ENCODE measurements at places on chromosomes 2 and 18.

DNA sequence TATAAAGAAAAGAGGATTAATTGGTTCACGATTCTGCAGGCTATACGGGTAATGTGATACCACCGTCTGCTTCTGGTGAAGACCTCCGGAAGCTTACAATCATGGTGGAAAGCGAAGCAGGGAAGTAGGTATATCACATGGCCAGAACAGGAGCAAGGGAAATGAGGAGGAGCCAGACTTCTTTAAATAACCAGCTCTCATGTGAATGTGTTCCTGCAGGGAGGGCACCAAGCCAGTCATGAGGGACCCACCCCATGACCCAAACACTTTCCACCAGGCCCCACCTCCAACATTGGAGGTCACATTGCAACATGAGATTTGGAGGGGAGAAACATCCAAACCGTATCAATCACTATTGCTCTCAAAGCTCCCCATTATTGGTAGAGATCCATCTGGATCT is 61.8 kb downstream of the EFEMP1 start:
- DNase-seq, result no peak

GRCh38 chr18:67574749-67575148 is 58.2 kb upstream of the DSEL start:
- no peak for DNase-seq

GRCh38 chr2:34808426-34808825 is 1209.3 kb upstream of the FAM98A start:
- no peak for DNase-seq

- no peak for DNase-seq
These were observed 38.4 kb upstream of the NXPH2 start for GRCh38 chr2:138818556-138818955.

DNA sequence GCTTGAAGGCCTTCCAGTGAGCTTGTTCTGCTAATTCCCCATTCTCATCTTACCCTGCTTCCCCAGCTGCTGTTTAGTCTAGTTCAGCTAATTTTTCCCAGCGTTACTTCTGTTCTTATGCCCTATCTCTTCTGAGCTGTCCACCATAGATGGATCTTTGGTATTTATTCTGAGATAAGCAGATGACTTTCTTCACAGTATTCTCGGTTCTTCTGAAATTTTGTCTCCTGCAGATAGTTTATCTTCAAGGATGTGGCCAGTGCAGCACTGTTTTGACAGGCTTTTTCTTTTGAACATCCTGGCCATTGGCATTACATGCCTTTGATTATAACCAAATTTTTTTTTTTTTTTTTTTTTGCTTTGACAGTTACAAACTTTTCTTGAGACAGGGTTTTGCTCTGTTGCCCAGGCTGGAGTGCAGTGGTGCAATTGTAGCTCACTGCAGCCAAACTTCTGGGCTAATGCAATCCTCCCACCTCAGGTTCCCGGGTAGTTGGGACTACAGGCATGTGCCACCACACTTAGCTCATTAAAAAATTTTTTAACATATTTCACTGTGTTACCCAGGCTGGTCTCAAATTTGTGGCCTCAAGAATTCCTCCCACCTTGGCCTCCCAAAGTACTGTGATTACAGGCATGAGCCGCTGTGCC is 134.2 kb downstream of the WDSUB1 start:
- DNase-seq, result no peak

DNA sequence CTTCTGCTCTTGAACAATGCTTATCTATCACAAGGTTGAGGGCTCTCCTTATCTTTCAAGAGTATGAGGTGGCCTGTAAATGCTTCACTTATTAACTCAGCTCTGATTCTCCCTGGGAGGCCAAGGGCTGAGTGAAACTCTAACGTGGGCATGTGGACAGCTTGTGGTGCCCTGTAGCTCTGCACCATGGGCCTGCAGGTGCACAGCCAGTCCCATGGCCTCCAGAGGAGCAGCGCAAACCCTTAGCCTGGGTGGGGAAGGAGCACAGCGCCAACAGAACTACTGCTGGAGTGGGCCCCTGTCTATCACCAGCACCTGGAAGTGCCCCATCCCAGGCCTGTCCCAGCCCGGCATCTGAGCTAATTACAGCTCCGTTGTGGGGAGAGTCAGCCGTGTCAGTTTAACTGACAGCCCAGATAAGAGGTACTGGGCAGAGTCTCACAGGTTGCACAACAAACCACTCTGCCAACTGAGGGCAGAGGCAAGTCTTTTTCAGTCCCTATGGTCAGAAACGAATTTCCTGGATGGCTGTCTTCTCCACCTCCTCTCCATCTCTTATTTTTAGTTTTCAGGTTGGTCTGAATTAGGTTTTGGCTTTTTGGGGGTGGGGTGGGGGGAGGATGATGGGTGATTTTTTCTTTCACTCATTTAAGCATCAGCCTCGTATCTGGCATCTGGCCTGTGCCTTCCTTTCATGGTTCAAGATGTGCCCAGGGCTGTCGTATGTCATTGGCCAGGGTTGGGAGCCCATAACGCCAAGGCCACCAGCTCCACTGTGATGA is 219.5 kb downstream of the BCL2 start:
- DNase-seq, result no peak

DNA sequence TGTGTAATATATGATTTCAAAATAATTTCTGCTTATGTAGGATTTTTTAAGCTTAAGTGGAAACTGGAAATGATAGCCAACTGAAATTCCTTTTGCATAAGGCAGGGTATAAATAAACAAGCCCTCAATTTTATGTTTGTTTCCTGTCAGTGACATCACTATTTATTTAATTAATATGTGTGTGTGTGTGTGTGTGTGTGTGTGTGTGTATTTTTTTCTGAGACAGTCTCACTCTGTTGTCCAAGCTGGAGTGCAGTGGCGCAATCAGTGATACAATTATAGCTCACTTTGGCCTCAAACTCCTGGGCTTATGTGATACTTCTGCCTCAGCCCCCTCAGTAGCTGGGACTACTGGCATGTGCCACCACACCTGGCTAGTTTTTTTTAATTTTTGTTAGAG is 29.3 kb upstream of the CYP20A1 start:
- no peak for DNase-seq

GRCh38 chr2:7010391-7011054 is 93.3 kb downstream of the RNF144A start:
- peak; percentile 74 for DNase-seq

DNA sequence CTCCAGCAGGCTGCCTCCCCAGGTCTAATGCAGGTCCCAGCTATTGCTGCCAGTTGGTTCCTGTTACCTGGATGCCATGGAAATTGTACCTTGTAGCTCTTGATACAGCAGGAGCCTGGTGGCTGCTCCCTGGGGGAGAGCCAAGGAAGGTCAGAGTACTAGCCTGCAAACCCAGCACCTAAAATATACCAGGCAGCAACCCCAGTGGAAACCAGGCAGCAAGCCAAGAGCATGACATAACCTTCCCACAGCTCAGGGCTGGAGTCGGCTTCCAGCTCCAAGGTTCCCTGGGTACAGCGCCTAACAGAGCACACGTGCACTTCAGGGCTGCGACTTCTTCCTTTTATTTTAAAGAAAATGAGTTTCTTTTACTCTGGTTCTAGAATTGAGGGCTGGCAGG is 30.3 kb downstream of the TNP1 start:
- no peak for DNase-seq

DNA sequence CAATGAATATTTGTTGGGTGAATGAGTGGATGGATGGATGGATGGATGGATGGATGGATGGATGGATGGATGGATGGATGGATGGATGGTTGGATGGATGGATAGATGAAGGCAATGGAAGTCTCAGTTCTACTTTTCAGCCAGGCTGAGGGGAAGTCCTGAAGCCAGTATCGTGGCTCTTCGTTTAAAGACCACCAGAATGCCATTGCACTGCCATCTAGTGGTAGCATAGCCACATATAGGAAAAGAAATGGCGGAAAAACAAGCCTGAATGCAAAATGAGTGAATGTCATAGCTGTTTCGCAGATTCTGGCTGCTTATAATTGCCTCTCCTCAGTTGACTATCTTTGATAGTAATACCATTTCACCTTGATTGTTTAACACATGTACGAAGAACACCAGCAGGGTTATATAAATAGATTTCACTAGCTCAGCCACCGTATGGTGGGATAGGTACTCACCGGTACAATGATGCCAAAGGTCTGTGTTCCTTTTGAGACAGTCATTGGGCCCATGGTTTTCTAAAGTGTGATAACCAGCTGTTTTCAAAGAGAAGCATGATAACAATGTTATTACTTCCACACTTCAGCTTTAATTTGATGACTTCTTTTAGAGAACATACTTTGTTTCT is 62.3 kb upstream of the GREB1L start:
- peak; percentile 24 for DNase-seq

GRCh38 chr2:200993097-200993496 is 29.6 kb upstream of the ORC2 start:
- DNase-seq, result peak; percentile 41

Data from AG09309 (cell line).